Glutamatergic neuron (in vitro differentiated cells): ENCODE measurements at places on chromosomes 7 and 10. TPM values are rescaled to one million over a fixed set of nuclear protein-coding genes. Genes with fewer than 3 reads are reported as not detected.

DNA sequence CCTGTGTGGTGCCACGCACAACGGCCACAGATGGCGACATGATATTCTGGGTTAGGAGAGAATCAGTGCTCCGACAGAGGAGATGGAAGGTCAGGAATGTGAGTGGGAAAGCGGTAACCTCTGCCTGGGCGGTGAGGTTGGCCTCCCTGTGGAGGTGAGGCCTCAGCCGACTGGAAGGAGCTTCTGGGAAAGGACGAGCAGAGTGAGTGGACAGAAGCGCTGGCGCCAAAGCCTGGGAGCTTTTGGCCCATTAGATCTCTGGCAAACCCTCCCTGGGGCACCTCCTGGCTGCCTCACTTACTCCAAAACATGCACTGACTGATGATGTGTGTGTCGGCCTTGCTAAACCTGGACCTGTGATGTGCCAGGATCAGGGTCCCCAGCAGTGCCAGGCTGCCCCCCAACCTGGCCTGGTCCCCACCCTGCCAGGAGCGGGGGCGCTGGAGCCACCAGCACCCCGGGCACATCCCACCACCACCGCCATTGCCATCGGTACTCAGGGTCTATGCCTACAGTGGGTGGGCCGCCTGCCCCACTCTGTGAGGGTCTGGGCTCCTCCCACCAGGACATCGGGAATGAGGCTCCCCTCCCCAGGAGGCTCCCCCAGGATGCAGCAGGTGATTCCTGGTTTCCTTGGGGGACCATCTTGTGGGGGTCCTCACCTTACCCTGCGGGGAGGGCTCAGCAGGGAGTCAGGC lies 51.0 kb downstream of the RASGEF1A start:
- DNase-seq = no peak

DNA sequence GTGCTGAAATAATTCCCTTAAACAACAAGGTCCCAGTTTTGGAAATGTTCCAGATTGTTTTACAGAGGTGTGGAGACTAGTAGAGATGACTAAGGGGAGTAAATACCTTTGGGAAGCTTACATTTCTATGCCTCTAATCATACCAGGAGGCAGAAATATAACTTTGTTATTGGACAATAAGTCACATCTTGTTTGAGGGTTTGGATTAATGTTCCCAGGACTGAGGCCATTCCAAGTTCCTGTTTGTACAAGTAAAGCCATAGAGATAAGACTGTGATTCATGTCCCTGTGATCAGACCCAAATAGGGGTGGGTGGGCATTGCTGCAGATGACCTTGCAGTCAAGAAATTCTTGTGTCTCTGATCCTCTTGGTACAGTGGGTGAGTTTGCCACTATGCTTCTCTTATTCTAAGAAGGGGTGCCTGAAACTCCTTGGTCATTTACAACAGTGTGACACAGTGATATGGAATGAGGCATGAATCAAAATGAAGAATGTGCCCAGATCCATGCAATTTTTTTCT lies 508.3 kb downstream of the SORCS3 start:
- no peak for DNase-seq

DNA sequence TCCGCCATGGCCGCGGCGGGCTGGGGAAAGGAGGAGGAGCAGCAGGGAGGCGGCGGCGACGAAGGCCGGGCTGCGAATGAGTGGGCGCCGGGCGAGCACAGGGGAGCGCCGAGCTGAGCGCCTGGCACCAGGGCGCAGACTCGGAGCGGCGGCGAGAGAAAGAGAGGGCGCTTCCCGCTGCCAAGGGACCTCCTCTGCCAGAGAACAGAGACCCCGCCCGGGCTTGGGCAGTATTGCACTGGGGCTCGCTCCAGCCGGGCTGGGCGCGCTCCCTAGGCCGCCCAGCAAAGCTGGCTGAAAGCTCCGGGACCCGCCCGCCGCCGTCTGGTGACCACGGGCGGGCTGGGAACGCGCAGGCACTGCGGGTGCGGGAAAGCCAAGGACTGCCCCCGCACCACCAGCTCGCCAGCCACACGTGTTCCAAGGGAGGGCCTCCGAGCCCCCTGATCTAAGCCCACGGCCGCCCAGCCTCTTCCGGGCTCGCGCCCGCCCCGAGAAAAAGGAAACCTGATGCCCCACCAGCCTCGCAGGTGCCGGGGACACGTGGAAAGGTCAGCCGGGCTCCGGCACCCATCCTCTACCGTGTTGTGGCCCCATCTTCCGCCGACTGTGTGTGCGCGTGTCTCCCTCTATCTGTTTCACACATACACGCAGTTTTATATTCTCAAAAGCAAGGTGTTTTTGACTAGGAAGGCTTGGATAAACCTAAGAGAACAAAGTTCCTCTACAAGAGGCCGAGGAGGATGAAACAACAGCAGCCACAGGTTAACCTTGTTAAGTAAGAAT lies at the start of gene CCDC6:
Gene CCDC6 (minus strand): TSS at position 140 of the 786 bp plus-strand sequence. CDS start 132 bp downstream, at position 8.
- DNase-seq = peak; percentile 96

DNA sequence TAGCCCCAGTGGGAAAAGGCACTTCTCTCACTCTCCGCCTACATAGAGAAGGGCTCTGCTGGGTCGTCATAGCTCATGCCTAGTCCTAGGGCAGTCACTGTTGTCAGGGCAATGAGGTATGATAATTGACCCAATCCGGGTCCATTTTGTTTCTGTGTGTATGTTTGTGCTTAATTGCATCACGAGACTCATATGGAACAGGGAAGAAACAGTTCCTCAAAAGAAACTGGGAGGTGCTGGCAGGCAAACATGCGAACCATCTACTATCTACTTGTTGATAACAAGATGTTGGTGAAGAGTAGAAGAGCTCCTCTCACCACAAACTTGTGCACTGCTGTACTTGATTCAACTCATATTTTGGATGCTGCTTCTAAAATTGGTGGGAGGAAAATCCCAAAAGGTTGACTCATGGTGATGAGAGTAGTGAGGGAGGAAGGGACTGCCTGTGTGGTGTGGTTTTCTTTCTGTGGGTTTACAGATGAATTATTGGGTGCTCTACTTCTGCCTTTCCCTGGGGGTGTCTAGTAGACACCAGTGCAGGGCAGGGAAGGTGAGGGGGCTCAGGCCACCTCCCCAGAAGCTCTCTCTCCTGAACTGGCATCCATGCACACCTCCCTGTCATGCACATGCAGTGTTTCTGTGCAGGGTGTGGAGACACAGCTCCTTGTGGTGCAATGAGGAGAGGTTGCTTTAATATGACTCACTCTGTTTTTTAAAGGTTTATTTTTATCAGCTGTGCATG lies 29.4 kb downstream of the LSMEM1 start:
- DNase-seq = no peak

DNA sequence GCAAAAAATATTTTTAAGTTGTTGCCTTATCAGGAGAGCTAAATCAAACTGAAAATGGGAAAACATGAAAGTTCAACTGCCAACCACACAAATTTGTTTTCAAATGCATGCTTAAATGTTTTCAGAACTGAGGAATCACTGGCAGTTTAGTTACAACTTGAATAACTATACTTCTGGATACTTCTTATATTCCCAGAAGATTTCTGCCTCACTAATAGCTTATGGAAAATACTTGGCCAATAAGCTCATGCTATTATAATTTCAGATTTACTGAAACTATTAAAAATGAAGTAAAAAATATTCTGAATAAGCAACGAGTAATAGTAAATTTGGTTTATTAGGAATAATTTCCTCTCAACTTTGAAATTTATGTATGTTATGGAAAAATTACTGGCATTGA lies 222.2 kb downstream of the CDK14 start:
- DNase-seq = no peak

DNA sequence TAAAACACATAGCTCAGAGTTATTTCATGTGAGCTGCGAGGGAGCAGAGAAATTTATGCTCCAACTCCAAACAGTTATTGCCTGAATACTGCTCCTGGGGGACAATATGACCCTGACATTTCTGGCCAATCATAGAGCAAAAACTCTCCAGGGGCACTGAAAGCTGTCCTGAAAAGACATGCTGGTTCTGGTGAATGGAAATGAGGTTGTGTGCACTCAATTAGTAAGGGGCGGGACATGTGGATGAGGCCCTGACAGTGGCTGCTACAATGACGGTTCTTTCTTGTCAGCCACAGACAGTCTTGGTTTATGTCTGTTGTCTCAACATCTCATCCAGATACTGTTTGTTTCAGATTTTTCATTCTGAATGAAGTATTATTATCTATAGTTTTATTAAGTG lies 151.8 kb downstream of the TWIST1 start:
- no peak for DNase-seq

- DNase-seq = no peak
Measured at GRCh38 chr10:79136236-79137005, 67.7 kb downstream of the ZMIZ1 start.

DNA sequence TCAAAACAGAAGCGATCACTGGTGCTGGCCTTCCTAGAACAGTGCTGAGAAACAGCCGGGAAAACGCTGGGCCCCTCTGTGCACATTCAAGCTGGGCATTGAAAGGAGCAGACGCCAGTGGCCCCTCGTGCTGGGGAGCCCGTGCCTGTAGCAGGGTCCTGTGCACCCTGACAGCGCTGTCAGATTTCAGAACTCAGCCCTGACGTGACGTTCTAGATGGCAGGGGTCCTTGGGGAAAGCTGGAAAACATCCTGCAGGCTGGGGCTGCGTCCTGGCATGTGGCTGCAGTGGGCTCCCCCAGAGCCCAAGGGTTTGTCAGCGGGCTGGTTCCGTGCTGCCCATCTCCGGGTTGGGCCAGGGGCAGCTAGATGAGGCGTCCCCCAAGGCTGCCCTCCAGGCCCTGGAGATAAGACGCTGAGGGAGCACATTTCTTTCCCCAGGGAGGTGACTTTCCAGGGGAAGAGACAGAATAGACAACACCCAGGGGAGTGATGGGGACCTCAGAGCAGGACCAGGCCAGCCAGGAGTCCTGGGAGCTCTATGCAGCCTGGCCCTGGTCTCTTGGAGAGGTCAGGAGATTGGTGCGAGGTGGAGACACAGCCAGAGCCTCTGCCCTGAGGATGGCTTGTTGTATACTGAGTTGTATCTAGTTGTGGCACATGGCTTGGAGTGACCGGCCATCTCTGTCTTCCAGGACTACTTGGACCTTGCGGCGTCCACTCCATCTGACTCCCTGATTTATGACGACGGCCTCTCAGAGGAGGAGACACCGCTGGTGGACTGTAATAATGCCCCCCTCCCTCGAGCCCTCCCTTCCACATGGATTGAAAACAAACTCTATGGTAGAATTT lies 12.1 kb upstream of the CSGALNACT2 start:
- no peak for DNase-seq

DNA sequence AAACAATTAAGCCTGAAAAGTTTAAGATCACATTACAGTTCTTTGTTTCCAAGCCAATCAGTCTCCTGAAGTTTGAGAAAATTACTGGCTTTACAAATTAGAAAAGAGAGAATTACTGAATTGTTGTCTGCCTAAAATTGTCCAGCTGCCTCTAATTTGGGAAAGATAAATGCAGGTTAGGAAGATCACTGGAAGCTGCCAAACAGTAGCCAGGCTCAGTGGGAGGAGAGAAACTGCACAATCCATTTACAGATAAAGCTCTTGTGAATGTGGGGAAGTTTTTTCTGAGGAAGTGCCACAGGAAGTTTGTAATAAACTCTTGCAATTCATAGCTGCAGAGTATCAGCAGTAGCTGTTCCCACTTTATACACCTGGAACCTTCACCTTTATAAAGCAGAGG lies 100.7 kb downstream of the IQUB start:
- DNase-seq = no peak

- no peak for DNase-seq
Measured at GRCh38 chr10:24988831-24989640, 26.9 kb downstream of the ENKUR start.

- peak; percentile 48 for DNase-seq
Measured at GRCh38 chr10:26931223-26931622, 70.5 kb upstream of the ABI1 start.

GRCh38 chr10:5609952-5610616 lies 56.3 kb downstream of the ASB13 start:
- DNase-seq = no peak

DNA sequence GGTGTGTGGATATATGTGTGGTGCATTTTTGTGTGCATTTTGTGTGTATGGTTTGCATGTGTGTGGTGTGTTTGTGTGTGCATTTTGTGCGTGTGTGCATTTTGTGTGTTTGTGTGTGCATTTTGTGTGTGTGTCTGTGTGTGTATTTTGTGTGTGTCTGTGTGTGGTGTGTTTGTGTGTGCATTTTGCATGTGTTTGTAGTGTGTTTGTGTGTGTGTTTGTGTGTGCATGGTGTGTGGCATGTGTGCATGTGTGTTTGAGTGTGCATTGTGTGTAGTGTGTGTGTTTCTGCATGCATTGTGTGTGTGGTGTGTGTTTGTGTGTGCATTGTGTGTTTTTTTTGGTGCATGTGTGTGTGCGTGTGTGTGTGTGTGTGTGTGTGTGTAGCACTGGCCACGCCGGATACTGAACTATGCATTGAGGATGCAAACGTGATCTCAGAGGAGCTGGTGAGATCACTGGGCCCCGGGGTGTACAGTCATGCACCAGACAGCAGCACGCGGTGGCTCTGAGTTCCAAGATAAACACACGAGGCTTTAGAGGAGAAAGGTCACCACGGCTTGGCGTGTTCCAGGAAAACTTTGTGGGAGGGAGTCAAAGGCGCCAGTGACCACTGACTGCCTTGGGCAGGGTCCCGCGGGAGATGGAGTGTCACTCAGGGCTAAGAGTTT lies 106.6 kb upstream of the SHH start:
- DNase-seq = no peak

Gene SP8
- not detected for total RNA-seq

GRCh38 chr7:21256310-21256877 lies 171.5 kb upstream of the SP4 start:
- no peak for DNase-seq

DNA sequence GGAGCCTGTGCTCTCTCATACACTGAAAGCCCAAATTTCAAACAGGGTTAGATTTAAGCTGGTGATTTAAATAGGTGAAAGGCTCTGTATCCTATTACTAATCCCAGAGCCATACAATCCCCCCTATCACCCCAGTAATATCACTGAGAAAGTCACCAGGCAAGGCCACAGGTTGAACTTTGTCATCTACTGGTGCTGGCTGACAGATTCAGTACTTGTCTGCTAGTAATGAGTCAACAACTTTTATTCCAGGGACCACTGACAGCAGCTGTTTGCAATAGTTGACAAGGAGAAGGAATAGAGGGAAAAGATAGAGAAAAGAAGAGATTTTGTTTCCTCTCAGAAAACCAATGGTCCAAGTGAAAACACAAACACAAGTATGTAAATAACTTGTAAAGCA lies 10.4 kb downstream of the ASB15 start:
- no peak for DNase-seq

Gene MICU1
- 33.5 TPM for total RNA-seq

Gene PLCE1
- 0.25 TPM for total RNA-seq

Gene MOGAT3
- not detected for total RNA-seq

Gene VTI1A
- 61.0 TPM for total RNA-seq

DNA sequence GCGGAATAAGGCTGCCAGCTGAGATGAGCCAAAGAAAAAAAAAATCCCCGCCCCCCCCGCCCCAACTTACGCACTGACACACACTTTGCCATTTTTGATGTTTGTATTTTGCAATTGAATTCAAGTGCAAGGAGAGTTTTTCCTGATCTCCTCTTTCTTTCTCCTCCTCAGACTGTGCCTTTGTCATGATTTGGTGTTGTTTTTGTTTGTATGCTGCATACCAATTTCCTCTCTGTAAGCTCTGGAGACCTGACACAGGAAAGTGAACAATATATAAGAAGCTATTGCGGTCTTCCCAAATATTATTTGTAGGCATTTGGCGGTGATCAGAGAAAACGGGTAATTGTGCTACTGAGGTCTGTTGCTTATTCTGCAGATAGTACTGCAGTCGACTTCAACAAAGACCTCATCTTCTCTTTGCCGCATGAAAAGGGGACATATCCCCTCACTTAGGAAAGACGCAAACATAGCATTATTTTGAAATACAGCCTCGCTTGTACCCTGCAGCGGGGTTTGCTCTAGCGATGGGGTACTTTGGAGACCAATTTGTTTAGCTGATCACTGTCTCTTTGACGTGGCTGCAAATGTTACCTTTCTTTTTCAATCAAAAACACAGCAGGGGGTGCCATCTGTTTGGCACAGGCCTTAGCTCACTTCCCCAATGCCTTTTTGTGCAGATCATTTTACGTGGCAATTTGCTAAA lies 206.6 kb downstream of the SKAP2 start:
- peak; percentile 44 for DNase-seq
